Right renal cortex interstitium (tissue), 3 donors: ENCODE measurements at places on chromosomes 6 and 20.

- no peak for DNase-seq
These were observed 107.8 kb downstream of the OGFRL1 start for GRCh38 chr6:71396410-71396801.

DNA sequence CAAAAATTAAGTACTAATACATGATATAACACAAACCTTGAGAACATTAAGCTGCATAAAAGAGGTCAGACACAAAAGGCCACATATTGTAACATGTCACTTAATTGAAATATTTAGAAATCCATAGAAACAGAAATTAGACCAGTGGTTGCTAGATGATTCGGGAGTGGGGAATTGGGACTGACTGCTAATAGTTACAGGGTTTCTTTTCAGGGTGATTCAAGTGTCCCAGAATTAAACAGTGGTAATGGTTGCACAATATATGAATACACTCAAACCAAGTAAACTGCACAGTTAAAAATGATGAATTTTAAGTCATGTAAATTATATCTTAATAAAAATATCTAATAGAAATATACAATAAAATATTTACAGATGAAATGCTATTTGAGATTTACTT, 174.5 kb downstream of the WDR27 start:
- no peak for DNase-seq

- DNase-seq = no peak
These were observed 30.8 kb downstream of the CD164 start for GRCh38 chr6:109351231-109352130.

DNA sequence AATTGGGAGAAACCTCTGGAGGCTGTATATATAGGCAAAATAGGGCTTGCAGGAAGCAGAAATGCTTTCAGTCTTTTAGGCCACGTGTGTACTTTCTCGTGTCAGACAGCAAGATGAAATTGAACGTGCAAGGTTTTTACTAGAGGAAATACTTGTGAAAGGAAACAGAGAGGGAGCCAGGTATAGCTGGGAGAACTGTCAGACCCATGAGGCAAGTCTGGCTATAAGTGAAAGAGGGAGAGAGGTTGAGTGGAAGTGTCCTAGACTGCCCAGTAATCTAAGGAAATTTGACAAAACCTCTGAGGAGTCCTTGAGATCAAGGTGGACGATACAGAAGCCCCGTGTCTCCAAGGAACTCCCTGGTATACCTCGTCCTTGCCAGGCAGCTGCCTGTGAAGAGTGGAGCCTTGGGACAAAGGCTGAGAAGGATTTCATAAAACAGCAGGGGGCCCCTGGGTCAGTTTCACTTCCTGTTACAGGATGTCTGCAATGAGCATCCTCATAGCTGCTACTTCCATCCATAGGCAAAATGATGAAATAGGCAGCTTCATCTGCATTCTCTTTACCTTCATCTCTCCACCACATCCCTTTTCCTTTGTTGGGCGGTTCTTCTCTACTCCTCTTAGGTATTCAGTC, 114.4 kb upstream of the MAP3K7 start:
- DNase-seq = no peak

DNA sequence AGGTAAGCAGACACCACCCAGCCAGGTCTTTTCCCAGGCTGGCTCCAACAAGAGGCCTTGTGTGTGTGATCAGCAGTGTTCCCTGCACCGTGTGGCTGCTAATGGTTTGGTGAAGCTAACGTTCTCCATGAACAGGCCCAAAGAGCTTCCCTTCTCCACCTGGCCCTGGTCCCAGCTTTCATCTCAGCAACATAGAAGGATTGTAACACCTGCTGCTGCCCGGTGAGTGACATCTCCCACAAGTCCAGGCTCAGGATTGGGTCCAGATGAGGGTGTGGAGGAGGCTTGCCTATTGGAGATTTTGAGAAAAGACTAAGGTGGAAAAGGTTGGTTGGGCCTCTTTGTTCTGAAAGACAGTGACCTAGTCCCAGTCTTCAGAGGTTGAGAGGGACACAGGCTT, 89.6 kb downstream of the TMEM242 start:
- DNase-seq = no peak

- no peak for DNase-seq
These were observed 315.5 kb upstream of the ARID1B start for GRCh38 chr6:156461647-156462046.

DNA sequence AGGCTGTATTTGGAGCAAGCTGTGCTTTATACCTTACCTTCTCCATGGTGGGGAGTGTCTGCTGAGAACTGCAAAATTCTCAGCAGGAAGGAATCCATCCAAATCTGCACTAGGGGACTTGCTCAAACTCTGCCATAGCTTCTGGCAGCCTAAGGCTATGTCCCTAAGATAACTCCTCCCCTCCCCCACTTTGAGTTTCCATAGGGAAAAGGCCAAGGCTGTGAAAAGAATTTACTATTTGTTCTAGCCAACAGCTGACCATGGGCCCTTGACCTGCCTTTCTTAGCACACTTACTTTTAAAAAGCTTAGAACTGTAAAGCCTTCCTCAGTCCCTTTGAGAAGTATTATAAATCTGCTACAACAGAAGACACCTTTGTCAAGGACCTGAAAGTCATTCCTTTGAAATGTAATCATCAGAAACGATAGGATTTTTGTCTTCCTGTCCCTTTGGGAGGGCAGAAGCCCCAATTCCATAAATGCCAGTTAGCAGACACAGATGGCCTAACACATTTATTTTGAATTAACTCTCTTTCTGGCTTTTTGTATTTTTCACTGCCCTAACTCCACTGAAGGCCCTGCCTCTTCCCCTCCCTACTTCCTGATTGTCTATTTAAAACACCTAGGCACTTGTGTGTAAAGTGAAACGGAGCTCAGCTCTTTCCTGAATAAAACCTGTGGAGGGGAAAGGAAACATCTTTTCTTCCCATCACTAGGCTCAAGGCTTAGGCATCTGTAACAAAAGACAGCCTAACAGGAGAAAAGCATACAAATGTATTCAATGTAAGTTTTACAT, 157.1 kb downstream of the AKAP7 start:
- DNase-seq = no peak

DNA sequence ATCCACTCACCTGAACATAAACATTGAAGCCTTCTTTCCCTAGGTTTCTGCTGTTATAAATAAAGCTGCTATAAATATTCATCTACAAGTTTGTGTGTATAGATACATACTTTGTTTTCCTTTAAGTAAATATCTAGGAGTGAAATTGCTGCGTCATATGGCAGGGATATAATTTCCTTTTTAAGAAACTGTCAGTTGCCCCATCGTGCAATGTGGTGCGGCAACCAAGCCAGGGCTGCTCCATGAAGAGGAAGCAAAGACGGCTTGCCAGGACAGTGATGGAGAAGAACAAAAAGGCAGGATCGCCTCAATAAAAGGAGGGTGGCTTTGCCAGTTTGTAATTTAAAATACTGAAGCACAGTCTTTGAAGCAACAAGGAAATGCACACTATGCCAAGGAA, 36.6 kb downstream of the CITED2 start:
- no peak for DNase-seq

DNA sequence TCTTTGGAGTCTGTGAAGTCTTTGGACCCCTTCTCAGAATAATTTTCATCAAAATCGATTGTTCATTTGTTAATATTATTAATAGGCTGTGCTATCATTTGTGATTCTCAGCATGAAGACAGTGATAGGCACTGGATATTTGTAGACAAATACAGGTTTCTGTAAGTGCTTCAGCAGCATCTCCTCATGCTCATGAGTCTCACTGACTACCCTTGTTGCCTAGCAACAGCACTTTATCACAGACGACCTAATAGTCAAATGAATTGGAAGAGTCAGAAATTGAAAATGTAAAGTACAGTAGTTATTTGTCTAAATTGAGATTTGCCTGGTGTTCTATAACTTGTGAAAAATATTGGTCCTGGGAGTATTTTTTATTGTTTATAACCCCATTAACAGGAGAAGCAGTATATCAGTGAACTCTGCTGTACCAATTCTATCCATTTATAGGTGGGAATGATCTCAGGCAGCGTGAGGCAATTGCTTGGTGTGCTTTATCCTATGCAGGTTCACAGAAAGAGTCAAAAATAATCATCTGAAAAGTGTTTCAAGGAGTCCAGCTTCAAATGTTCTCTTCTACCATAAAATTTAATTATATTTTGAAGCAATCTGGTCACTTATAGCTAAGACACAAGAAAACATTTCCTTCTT, 684.6 kb downstream of the RFPL4B start:
- no peak for DNase-seq

DNA sequence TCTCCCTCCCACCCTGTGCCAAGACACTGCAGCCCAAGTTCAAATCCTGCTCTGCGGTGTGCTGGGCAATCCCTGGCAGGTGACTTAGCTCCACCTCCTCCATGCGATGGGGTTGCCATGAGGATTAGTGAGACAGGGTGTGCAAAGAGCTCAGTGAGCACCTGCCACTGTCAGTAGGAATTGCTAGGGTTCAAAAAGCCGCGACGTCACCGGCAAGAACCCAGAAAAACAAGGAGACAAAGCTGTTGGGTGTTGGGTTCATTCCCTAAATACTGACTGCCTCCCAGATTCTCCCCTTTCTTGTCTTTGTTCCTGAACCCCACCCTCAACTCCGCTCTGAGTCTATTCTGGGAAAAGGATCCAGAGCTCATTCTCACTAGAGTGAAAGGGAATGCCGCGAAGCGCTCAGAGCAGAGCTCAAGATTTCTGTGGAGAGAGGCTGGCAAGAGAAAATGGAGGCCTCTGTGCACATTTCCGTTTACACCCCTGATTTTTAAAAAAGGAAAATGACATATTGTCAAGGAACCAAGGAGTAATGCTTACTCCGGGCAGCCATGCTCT, 13.3 kb downstream of the PMEPA1 start:
- DNase-seq = no peak

GRCh38 chr20:37358366-37359150, 12.6 kb downstream of the SRC start:
- no peak for DNase-seq

DNA sequence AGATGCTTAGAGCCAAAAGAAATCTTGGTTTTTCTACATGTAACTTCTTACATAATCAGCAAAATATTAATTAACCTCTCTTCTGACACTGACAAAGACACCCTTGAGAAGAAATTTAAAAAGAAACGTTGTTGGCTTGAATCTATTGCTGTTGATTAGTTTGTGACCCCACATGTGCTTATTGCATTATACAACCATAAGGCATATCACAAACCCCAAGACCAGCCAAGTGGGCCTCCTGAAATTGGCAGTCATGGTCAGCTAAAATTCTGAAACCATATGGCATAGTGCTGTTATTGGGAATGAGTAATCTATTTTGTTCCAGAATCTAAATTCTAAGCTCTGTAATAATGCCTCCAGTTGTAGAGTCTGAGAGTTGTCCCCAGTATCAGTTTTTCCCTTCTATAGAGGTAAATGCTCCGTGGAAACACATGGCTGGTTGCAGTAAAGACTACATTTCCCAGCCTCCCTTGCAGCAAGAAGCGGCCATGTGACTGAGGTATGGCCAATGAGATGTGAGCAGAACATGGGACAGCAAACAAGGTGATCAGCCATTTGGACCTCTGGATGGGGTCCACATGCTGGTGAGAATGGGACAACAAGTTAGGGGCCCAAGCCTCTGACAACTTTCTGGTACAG, 42.3 kb upstream of the PTPN1 start:
- no peak for DNase-seq

DNA sequence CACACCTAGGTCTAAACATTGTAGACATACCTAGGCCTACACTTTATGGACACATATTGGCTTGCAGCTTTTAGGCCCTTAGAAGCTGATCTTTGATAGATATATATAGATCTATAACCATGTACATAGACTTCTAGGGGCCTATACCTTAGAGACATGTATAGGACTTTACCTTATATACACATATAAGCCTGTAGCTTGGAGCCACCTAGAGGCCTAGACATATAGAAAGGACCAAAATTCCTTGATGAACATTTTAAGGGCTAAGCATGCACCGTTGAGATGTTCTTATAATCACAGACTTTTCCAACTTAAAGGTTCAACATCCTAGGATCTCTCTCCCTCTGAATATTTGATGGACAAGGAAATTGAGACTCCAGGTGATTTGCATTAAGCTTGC, 371.7 kb upstream of the SASH1 start:
- DNase-seq = no peak

GRCh38 chr20:51910321-51911050, 108.2 kb upstream of the SALL4 start:
- no peak for DNase-seq

DNA sequence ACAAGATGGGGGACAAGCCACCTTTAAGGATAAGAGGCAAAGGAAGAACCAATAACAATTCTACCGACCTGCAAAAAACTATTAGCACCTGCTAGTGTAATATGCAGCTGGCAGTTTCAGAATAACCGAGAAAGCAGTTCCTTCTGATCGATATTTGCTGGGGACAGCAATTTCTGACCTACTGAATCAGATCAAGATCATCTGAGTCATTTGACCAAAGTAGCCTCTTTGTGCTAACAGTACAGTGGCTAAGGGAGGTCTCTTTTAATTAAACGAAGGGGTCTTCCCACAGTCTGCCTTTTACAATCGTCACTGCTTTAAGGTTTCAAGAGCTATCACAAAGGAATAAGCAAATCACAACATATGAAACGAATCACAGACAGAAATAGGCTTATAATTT, 318.9 kb downstream of the BTBD9 start:
- no peak for DNase-seq

DNA sequence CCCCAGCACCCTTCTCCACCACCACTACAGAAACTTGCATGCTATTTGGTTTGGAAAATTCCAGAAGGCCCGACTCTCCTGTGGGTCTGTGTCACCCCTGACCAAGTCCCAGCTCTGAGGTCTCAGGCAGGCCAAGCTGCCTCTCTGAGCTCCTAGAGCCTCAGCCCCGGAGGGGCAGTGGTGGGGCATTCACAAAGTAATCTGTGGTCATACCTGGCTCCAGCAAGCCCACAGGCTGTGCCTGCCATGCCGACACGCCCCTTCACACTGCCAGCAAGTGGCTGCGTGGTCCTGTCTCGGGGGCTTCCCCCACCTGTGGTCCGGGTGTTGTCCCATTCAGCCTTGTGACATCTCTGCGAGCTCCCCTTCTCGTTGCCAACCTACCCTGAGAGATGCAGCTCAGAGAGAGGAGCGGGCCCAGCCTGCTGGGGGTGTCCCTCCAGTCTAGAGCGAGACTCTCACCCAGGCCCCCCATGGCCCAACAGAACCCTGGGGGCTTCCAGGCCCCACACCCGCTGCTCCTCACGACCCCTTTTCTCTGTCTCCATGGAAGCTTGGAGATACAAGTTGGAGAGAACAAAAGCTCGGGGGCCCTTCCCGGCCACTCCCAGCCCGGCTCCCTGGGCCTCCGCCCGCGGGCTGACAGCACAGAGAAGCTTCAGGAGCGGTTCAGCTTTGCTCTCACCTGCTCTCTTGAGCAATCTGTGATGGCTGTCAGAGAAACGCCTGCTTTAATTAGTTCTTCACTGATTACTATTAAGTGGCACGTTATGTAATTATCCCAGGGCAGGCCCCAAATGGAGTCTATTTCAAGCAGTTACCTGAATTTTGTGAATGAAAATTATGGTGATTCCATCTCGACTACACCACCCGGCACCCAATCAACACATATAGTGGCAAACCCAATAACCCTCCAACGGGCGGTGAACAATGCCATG, 147.7 kb upstream of the PHACTR3 start:
- DNase-seq = no peak
